ENCODE measurements at places on chromosomes 5 and 9.
A peak's percentile ranks its signal among the peaks of the same experiment; 100 is the strongest.

DNA sequence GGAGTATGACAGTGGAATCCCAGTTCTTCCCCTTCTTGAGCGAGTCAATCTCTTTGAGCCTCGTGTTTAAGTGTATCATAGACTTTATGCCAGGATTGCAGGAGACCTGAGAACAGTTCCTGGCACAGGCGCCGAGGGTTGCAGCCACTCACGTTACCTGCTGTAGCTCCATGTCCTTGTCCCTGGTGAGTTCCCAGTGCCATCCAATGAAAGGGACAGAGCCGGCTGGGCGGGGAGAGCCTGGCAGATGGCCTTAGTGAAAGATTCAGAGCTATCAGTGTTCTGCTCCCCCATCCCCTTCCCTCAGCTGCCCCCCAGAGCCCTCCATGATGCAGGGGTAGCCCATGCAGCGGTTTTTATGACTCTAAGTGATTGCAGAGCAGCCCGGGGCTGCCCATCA lies 554.0 kb downstream of the BNC2 start:
- DNase-seq = no peak

- no peak for DNase-seq
Observed at GRCh38 chr9:87007711-87008366, 60.5 kb upstream of the GAS1 start.

DNA sequence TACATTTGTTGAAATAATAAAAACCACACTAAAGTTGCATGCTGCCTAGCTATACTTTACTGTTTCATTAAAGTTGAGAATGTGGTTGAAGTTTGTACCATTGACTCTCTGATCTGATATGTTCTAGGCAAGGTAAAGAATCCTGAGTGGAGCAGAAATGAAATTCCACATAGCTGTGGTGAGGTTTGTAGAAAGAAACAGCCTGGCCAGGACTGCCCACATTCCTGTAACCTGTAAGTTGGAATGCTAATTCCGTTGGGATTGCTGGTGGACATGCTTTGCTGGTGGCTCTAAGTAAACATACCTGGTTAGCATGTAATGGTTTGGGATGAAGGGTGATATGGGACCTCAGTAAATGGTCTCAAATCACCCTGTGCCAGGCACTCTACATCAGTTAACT lies 16.8 kb downstream of the NFX1 start:
- DNase-seq = no peak

DNA sequence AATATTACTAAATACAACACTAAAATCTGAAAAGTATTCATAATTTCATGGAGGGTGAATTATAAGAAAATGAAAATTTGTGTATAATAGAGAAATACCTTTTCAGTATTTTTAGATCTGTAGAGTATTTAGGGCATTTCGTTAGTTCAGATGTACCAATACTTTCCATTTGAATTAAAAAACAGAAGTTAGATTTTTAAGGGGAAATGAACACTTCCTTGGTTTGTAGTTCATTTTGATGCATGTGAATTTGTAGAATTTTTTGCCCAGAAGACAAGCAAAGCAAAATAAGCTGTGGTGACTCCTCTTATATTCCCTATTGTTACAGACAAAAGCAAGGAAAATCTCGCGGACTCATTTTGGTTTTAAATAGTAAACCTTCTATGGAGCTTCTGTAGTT lies 209.0 kb upstream of the RPS23 start:
- DNase-seq = no peak

GRCh38 chr5:32504329-32504988 lies 59.9 kb upstream of the ZFR start:
- no peak for DNase-seq

DNA sequence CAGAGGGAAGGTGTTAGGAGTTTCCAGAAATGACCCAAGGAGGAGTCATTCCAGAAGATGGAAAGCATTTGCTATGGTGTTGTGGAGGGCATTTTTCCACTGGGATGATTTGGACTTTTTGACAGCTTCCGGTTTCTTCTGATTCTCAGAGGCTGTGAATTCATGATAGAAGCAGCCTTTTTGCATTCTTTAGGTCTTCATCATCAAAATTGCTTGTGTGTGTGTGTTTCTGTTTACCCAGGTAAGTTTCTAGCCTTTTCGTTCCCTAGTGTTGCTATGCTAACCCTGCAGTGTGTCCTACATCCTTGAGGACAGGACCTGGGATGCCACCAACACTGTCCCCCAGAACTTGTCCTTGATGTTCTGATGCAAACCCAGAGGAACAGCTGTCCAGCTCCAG lies 19.6 kb downstream of the IRX1 start:
- DNase-seq = no peak

GRCh38 chr9:111001526-111001925 lies 36.7 kb downstream of the LPAR1 start:
- no peak for DNase-seq

- peak; percentile 24 for DNase-seq
Observed at GRCh38 chr9:35114840-35115628, 628 bp downstream of the ATOSB start.

- DNase-seq = no peak
Observed at GRCh38 chr5:1099926-1100663, 11.8 kb downstream of the SLC12A7 start.

DNA sequence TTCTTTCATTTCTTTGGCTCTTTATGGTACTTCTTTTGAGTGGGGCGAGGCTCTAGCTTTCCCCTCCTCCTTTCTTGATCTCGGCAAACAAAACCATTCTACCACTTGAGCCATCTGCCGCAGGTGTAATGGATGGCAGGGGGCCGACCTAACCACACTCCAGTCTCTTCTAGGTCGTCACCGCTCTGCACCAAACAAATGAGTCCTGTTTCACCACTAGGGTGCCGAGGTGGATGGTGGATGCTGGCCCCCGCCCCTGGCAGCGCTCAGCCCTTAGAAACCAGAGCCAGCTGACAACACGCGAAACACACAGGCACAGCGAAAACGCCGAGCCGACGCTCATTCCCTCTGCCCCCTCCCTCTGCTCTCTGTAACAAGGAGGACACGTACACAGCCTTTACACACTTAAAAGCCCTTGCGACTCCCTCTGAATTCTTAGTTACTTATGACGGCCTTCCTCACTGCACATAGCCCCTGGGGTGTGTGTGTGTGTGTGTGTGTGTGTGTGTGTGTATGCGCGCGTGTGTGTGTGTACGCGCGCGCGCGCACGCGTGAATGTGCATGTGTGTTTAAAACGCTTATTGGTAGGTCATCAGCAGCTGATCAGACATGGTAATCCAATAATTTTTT lies 199.4 kb downstream of the MEF2C start:
- no peak for DNase-seq

DNA sequence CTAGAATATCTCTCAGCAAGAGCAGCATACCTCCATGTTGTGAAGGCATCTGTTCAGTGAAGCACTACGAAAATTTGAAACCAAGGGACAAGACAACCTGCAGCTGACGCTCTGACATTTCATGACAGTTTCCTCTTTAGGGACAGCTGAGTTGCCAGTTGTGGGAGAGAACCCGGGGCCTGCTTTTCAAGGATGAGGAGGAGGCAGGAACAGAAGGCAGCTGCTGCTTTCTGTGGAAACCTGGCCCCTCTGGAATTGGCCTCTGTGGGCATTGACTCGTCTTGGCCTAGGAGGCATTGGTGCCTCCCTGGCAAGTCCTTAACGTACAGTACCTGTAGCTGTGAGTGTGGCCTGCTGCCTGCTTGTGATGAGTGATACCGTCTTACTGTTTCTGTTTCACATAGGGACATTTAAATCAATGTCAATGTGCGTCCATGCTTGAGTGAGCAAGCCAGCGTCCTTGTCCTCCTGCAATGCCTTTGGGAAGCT lies 21.6 kb downstream of the SLC46A2 start:
- no peak for DNase-seq
